ENCODE measurements at places on chromosomes 3 and 15. TPM values are rescaled to one million over a fixed set of nuclear protein-coding genes. Genes with fewer than 3 reads are reported as not detected.

DNA sequence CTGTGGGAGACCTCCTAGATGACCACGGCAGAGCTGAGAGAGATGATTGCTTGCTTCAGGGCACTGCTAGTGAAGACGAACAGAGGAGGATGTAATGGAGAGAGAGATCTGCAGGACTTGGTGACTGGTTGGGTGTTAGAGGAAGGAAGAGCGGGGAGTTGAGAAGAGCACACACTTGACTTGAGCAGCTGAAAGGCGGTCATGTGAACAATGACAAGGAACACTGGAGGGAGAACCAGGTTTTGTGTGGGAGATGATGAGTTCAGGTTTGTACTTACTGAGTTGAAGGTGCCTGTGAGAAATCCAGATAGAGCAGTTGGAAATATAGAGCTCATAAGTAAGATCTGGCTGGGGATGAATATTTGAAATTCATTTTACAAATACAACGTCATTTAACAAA lies 40.3 kb downstream of the CDAN1 start:
- DNase-seq = no peak

- no peak for DNase-seq
Observed at GRCh38 chr3:24454856-24455255, 39.8 kb downstream of the THRB start.

- DNase-seq = no peak
Observed at GRCh38 chr15:80426316-80426715, 22.1 kb downstream of the ARNT2 start.

DNA sequence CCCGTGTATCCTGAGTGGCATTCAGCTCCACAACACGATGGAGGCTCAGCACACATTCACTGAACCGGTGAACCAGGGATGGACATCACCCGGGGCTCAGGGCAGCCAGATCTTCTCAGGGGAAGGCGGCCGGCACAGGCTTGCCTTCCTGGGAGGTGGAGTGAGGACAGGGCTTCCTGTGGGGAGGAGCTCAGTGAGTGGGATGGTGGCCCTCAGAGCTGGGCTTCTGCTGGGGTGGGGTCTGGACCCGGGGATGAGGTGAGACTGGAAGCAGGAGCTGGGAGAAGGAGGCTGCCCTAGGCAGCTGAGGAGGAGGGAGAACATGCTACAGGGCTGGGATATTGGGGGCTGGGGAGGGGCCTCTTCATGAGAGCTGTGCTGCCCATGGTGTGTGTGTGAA lies 58.5 kb upstream of the PRR23E start:
- no peak for DNase-seq

GRCh38 chr3:193797566-193797965 lies 204.6 kb downstream of the OPA1 start:
- no peak for DNase-seq

DNA sequence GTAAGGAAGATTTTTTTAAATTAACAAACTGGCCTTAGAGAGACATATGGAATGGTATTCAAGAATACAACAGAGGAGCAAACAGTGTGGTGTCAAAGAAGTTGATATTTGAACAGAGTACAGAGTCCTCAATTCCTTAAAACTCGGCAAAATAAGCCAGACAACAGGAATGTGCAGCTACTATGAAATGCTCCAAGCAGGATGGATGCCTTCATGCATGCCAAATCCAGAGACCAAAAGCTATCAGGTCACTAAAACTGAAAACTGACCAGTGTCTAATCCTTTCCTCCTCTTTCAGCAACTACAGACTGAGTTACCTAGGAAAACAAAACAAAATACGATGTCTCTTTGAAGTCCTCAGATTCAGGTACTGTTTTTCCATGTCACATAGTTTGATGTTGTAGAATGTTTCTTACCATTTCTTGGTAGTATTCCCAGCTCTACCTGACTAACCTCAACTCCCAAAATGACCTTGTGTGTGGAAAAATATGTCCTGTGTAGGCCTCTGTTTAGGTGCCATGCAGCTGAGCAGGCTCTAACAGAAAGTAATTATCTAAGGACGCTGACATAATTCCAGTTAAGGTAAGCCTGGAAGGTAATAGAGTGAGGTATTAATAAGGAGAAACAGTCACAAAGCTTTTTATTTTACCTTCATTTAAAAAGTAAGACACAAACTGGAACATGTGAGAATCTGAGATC lies 46.9 kb downstream of the TBL1XR1 start:
- no peak for DNase-seq

DNA sequence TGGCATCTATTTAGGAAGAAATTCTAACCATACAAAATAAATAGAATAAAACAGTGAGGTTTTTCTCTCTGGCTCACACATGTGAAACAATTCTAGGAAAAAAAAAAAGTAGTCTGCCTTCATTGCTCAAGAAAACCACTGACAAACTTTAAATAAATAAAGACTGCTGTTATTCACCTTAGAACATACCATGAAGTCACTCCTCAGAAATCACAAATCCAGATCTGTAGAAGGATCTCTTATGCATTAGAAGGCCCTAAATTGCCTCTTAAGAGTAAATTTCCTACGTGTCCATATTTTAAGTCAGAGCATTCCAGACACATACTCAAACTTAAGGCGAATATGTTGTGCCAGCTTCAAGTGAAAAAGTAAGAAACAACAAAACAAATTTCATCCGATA lies 217.3 kb downstream of the ZIC4 start:
- no peak for DNase-seq

DNA sequence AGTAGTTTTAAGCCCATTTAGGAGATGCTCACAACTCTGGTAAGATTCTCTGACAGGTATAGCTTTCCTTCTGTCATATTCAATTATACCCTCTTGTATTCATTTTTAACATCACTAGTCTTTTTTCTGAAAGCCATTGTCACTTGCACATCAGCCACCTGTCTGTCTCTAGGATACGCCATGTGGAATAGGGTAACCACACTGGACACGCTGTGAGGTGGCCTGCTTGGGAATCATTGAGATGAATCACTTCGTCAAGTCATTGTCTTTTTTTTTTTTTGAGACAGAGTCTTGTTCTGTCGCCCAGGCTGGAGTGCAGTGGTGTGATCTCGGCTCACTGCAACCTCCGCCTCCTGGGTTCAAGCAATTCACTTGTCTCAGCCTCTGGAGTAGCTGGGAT lies 7.4 kb downstream of the TM6SF1 start:
- no peak for DNase-seq

GRCh38 chr3:196670339-196670738 lies 30.8 kb downstream of the NRROS start:
- no peak for DNase-seq

- no peak for DNase-seq
Observed at GRCh38 chr3:48599077-48599501, 4.0 kb upstream of the COL7A1 start.

DNA sequence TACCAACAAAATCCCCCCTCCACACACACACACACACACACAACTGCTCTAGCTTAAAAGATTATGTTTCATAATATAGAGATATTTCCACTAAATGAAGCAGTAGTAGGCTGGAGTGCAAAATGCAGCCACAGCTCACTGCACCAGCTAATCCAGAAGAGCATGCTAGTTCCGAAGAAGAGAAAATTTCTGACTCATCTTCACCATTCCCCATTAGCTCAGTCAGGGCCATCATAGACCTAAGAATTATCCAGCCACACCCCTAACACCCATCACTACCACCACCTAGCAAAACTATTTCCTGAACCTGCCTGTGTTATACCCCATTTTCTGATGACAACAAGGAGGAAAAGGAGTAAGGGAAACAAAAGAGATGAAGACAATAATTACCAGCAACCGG lies 67.1 kb upstream of the UBE2E2 start:
- no peak for DNase-seq

GRCh38 chr3:112115806-112116383 lies 17.2 kb downstream of the GCSAM start:
- no peak for DNase-seq

- no peak for DNase-seq
Observed at GRCh38 chr3:104526901-104527401, 839.8 kb upstream of the ALCAM start.

DNA sequence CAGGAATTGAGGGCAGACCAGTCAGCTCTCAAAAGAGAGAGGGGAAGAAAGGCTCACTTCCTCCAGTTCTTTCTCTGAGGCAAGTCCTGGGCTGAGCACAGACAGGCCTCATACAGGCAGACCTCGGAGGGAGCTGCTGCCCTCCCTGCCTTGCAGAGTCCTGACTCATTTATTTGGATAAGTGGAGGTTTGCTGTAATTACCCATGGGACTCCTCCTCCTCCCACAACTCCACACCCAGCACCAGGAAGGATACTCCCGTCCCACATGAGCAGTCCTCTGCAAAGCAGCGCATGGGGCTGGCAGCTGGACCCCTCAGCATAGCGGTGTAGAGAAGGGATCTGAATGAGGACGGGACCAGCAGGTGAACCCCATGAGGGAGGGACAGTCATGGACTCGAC lies 13.4 kb upstream of the SCN10A start:
- no peak for DNase-seq

DNA sequence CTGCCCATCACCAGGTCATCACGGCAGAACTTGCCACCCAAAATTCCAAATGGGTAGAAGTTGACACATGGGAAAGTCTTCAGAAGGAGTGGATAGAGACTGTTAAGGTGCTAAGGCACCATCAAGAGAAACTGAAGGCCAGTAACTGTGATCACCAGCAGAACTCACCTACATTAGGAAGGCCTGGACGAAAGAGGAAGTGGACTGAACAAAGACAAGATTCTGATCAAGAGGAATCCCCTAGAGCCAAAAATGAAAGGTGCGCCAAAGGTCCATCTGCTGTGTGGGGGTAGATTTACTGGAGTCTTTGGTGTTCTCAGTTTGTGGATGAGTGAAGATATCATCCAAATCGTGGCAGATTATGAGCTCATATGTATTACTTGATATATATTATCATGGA lies 46.3 kb upstream of the P3H2 start:
- no peak for DNase-seq

DNA sequence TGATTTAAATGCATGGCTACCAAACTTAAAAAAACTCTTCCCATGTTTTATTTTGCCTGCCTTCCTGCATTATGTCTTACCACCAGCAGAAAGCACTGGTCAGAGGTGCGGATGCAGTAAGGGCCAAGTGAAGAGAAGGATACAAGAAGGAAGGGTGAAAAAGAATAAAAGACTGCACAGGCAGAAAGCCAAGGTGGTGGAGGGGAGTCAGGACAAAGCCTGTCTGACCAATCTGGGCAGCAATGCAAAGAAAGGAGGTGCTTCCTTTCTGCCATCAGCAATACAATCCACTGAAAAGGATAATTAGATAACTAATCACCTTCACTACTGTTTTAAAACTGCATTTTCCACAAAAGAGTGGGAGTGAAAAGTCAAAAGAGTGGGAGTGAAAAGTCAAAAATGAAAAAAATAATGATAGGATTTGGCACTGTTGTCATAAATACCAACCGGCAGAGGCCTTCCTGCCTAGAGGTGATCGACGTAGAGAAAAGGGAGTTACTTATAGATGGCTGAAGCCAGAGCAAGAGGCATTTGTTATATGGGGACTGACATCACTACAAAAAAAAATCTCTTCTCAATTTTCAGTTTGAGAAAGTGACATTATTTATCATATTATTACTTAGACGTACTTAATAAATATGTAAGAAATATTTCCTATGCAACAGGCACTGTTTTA lies 385.3 kb downstream of the TBC1D5 start:
- DNase-seq = no peak

DNA sequence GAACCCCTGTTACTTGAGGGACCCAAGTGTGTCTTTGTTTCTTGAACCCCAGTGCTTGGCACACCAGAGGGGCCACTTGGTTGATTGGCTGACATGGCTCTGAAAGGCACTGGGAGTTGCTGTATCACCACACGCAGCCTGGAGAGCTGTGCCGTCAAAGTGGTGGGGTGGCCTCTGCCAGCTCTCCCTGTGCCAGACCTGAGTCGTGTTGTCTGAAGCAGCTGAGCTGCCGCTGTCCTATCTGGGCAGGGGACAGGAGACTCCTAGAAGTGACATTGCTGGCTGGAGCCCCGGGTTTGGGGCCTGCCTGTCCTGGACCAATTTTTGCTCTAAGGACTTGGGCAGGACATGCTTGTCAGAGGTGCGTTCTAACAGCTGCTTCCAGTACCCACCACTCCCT lies 5.5 kb upstream of the SNX22 start:
- DNase-seq = no peak

DNA sequence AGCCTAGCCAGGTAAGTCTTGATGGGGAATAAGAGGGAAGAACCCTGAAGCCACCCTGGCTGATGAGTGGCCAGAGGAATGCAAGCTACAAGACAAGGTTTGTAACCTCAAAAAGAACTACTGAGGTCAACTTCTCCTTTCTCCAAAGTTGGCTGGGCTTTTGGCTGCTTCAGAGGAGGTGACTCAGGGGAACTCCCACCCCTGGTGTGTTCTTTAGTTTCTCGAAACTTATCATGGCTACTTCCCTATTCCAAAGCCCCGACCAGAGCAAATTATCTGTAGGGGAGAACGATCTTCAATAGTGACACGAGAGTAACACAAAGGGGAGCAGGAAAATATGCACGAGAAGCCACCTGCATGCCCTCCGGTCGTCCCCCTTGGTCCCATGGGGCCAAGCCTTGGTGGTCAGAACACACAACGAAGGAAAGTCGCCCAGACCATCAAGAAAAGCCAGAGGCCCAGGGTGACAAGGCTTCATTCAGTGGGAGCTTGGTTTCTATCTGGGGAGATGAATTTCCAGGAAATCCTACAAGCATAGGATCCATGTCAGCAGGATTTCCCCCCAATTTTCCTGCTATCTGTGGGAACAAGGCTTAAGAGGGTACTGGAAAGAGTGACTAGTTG lies 6.5 kb upstream of the BCL2A1 start:
- DNase-seq = no peak

DNA sequence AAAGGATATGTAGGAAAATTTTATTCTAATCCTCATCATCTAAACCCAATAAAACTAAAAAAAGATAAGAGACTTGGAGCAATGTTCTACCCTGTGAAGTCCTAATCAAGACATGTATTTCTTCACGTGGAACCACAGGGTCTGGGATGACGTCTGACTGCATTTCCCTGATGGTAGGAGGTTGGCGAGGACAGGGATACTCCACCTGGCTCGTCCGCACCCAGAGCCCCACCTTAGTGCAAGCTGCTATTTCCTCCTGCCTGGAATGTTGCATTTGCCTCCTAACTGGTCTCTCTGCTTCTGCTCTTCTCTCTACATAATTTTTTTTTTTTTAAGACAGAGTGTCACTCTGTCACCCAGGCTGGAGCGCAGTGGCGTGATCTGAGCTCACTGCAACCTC lies 57.7 kb upstream of the RASGRP1 start:
- no peak for DNase-seq

GRCh38 chr15:52114261-52115055 lies 1.9 kb upstream of the BCL2L10 start:
- no peak for DNase-seq

The TMEM266 gene
- polyA plus RNA-seq = 0.44 TPM

The PAK6 gene
- 0.83 TPM for polyA plus RNA-seq

The MESP1 gene
- 0.85 TPM for polyA plus RNA-seq

The SPINK8 gene
- not detected for polyA plus RNA-seq

The CCR8 gene
- not detected for polyA plus RNA-seq

The RAB6B gene
- polyA plus RNA-seq = 10.7 TPM

The GPR27 gene
- polyA plus RNA-seq = 3.0 TPM

The GASK1A gene
- polyA plus RNA-seq = 4.4 TPM

The TGM4 gene
- not detected for polyA plus RNA-seq

The ADGRG7 gene
- polyA plus RNA-seq = not detected

The PLSCR5 gene
- polyA plus RNA-seq = not detected

The SPATA12 gene
- 0.05 TPM for polyA plus RNA-seq

The PIERCE2 gene
- polyA plus RNA-seq = 1.1 TPM

The NANOGP8 gene
- polyA plus RNA-seq = 0.33 TPM

The SUSD5 gene
- polyA plus RNA-seq = 1.8 TPM

The ACKR2 gene
- 0.46 TPM for polyA plus RNA-seq

The PLA2G4E gene
- 2.0 TPM for polyA plus RNA-seq

The IMPG2 gene
- 1.8 TPM for polyA plus RNA-seq

The MYO5C gene
- 8.5 TPM for polyA plus RNA-seq
